CD8-positive, alpha-beta T cell (primary cell): ENCODE measurements at places on chromosomes 16 and 17. TPM values are rescaled to one million over a fixed set of nuclear protein-coding genes. Genes with fewer than 3 reads are reported as not detected.

The ARL5C gene
- not detected for total RNA-seq

The MAPT gene
- total RNA-seq = 0.46 TPM

The CD68 gene
- not detected for total RNA-seq

The PERCC1 gene
- total RNA-seq = 1.2 TPM

The CCL3 gene
- total RNA-seq = 7.1 TPM

The GLIS2 gene
- not detected for total RNA-seq

The ARMC5 gene
- total RNA-seq = 22.4 TPM

The ZNF267 gene
- 80.1 TPM for total RNA-seq

The OTOA gene
- not detected for total RNA-seq

The CDRT15L2 gene
- not detected for total RNA-seq

The TRAPPC1 gene
- total RNA-seq = 29.6 TPM

The NOD2 gene
- total RNA-seq = 0.86 TPM

The GLTPD2 gene
- total RNA-seq = not detected

The STH gene
- not detected for total RNA-seq

The CEMP1 gene
- 0.47 TPM for total RNA-seq

- no peak for DNase-seq
Observed at GRCh38 chr17:64682261-64683181, 20.4 kb upstream of the SMURF2 start.

- DNase-seq = no peak
Observed at GRCh38 chr16:11677959-11678881, 10.0 kb downstream of the SNN start.

DNA sequence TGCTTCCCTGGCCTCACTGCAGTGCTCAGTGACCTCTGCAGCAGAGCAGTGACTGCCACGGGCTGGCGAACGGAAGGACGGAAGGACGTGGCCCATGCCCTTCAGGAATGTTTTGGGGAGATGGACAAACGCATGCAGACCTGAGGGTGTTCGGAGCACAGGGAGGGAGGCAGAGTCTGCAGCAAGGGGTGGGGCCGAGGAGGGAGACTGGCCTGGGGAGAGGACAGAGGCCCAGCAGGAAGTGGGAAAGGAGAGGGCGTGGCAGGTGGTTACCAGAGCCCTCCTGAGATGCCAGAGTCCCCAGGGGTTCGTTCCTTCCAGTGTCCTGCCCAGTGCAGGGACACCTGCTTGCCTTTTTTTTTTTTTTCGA is 21.9 kb downstream of the ADORA2B start:
- DNase-seq = no peak

DNA sequence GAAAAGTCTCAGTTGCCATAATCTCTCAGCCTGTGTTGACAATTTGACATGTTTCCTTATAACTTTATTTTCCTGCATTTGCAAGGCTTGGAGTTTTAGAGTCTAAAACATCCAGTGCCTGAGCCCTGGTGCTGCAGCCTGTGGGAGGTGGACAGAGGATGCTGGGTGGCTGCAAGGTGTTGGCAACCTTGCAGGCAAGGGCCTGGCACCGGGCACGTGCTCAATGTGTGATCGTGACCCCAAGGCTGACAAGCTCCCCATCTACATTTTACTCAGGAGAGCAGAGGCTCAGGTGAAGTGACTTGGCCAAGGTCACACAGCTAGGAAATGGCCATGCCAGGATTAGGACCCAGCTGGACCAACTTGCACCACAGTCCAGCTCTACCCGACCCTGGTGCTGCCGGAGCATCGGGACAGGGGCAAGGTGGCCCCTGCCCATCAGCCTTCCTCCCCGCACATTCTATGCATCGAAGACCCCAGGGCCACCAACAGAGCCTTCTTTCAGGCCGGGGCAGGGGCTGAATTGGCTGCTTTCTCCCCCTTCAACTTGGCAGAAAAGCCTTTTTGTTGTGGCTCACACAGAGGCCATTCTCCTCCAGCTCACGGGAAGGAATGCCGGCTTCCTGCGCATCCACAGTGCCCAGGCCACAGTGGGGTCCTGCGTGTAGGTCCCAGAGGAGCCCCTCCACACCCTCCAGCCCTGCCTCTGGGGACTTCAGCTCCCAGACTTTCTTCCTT is 23.1 kb downstream of the MMP15 start:
- DNase-seq = no peak

DNA sequence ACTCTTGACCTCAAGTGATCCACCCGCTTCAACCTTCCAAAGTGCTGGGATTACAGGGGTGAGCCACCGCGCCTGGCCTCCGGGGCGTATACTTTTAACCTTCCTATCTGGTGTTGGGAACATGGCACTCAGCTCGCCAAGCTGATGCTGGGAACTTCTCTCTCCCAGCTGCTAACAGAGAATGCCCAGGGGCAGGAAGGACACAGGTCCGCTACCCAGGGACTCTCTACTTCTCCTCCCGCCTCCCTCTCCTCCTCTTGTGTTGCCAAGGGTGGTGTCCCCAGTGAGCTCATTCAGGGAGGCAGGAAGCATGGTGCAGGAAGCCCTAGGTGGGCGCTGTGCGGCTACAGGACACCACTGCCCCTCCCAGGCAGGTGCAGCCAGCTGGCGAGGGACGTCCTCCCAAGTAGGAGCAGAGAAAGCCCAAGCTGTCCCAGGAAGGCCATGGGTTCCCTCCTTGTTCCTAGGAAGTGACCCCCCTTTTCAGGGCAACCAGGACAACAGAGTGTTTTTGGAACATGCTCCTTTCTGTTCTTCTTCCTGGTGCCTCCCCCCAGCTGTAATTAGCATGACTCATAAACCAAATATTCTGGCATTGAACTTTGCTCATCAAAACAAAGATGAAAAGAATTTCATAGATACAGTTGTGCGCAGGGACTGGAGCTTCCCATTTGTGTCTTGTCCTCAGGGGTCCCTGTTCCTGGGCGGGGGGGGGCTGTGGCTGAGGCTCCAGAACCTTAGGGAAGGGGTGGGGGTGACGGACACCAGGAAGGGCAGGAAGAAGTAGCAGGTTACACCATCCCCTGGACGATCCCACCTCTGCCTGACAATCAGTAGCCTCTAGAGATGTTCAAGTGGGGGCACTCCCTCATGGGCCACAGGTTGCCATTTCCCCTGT is 2.7 kb downstream of the C1QTNF1 start:
- no peak for DNase-seq

- DNase-seq = no peak
Observed at GRCh38 chr16:72983241-72983640, 64.7 kb downstream of the ZFHX3 start.

DNA sequence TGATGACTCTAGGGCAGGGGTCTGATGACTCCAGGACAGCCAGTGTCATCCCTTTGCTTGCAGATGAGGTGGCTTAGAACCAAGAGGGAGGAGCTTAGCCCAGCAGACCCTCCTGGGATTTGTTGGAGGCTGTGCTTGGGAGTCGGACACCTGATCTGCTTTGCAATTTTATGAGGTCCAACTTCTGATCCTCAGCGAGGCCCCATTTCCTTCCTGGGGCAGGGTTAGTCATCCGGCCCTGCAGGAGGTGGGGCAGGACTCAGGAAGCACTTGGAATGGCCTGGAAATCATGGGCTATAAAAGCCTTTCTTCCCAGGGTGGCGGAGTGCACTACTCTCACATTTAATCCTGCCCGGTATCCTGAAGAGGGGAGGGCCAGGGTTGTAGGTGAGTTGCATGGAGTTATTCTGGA is 168.5 kb downstream of the MSI2 start:
- no peak for DNase-seq

- DNase-seq = no peak
Observed at GRCh38 chr16:58842156-58842555, 108.0 kb upstream of the GOT2 start.

GRCh38 chr16:11640987-11641817 is 27.1 kb upstream of the SNN start:
- DNase-seq = peak; percentile 16

DNA sequence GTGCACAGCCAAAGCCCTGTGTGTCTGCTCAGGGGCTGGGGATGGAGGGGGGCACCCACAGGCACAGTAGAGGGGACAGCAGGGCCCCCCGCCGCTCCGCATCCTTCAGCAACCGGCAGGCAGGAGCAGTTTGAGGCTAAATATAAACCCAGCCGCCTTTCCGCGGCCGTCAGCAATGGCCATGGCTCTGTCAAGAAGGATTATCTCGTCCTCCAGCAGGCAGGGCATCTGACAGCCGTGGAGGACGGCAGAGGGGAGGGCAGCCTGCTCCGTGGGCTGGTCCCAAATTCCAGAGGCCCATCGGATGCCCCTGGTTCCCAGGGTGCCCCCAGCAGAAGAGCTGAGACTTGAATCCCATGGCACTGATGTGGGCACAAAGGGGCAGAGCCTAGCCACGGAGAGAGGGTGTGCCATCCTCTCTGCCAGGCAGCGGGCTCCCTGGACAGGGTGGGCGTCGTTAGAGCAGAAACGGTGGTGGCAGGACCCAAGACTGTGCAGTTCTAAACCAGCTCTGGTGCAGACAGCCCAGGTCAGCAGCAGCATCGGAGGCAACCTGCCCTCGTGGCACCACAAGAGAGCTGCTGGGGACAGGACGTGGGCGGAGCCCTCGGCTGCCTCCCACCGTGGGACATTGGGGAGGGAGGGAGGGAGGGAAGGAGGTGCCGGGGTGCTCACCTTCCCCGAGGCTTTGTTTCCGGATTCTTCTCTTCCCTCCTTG is 198.8 kb upstream of the CIBAR2 start:
- DNase-seq = peak; percentile 63

DNA sequence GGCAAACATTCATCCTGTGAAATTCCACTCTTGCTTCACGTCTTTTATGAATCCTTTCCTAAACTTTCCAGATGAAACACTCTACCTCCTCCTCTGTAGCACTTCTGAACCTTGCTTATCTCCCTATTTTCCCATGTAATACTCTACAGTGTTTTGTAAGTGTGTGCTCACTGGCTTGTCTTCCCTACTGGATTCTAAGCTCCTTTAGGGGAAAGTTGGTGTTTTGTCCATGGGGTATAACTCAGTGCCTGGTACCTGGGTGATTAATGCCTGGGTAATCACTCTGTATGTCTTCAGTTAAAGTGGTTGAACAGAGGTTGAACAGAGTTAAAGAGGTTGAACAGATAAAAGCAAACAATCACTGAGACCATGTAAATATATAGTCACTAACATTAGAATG is 3.8 kb upstream of the KAT7 start:
- no peak for DNase-seq

- no peak for DNase-seq
Observed at GRCh38 chr16:11706180-11706742, 36.4 kb downstream of the TXNDC11 start.

GRCh38 chr17:46081018-46081320 is 81.9 kb downstream of the STH start:
- no peak for DNase-seq

DNA sequence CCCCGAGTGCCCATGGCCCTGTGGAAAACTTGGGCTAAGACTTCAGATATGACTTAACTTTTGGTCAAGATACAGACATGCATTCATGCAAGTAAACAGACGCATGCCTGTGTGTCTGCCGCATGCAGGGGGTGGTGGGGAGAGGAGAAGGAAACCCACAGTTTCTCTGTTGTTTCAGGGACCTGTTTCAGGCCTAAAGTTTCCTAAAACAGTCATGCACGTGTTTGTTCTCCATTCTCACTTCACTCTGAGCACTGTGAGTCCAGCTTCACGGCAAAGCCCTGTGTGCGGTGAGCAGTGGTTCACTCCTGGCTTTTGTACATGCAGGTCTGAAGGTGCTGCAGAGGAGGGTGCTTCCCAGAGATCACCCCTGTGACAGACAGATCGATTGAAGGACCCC is 158.7 kb downstream of the FOXL1 start:
- DNase-seq = no peak

GRCh38 chr16:76665571-76666275 is 388.5 kb downstream of the CNTNAP4 start:
- no peak for DNase-seq

GRCh38 chr17:78419970-78420815 is 41.7 kb downstream of the PGS1 start:
- DNase-seq = no peak

- DNase-seq = no peak
Observed at GRCh38 chr17:9241371-9241712, 220.0 kb downstream of the NTN1 start.

DNA sequence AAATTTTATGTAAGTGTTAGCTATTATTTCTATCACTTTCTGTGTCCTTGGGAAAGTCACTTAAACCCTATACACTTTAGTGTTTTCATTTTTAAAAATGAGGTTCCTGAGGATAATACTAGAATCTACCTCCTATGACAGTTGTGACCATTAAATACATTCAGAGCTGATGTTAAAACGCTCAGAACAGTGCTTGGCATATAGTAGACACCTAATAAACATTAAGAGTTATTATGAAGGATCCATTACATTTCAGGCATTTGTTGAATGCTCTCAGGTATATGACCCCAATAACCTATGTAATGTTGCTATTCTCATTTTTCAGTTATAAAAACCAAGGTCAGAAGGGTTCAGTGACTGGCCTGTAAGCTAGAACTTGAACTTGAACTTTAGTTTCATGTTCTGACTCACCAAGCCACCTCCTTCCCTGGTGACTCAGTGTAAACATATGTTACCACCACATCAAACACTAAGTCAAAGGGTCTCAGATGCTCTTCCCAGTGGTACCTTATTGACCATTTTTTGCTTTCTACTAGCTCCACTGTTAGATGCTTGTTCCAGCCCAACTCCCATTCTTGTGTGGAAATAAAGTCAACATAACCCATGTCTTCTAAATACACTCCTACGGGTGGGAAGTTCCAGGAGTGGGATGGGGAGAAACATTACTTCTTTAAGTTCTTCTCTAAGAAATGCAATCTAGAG is 47.6 kb downstream of the HSD17B2 start:
- DNase-seq = no peak

- no peak for DNase-seq
Observed at GRCh38 chr16:49446805-49447204, 73.2 kb downstream of the C16orf78 start.

DNA sequence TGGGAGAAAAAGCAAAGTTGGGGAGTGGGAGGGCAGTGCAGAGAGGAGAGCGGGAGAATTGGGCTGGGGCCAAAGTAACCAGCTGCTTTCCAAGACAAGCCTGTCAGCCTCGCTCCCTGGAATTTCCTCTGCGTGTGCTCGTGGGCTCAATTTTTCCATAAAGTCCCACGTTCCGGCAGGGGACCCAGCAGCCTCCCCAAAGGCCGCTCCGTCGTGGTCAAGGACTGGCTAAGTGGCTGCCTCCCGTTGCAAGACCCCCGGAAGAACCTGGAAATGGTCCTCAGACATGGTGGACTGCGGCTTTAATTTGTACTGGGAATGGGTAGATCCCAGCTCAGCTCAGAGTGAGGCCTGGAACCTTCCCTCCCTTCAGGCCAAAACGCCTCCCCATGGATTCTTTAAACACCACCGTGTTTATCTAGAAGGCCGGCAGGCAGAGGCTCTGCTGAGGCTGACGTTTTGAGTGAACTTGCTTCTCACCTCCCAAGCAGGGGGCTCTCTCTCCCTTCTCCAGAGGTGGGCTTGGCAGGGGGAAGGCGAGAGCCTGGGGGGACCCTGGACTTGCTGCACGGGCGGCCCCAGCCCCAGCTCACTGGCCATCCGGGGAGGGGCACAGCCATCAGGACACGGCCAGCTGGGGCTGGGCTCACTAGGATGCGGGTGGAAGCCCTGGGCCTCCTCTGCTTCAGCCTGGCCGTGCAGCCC is 190.0 kb downstream of the C16orf95 start:
- no peak for DNase-seq
